ENCODE measurements at places on chromosomes 6 and 20.
A peak's percentile ranks its signal among the peaks of the same experiment; 100 is the strongest.

GRCh38 chr6:25465941-25466340 lies 186.1 kb upstream of the SCGN start:
- DNase-seq = no peak

DNA sequence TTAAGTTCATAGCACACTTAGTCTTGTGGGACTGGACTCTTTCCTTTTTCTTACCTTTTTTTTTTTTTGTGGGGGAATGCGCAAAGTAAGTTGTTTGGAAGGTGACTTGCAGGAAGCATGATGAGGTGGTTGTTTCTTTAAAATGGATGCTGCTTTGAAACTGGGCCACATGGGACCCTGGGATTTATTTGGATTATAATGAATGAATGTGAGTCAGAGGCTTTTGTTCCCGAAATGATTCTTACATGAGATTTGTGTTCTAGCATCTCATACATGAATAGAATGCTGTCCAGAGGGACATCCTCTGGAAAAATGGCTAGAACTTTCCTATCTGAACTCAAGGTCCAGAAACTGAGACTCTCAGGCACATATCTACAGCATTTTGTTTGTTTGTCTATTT lies 236.6 kb upstream of the RNF24 start:
- DNase-seq = no peak

DNA sequence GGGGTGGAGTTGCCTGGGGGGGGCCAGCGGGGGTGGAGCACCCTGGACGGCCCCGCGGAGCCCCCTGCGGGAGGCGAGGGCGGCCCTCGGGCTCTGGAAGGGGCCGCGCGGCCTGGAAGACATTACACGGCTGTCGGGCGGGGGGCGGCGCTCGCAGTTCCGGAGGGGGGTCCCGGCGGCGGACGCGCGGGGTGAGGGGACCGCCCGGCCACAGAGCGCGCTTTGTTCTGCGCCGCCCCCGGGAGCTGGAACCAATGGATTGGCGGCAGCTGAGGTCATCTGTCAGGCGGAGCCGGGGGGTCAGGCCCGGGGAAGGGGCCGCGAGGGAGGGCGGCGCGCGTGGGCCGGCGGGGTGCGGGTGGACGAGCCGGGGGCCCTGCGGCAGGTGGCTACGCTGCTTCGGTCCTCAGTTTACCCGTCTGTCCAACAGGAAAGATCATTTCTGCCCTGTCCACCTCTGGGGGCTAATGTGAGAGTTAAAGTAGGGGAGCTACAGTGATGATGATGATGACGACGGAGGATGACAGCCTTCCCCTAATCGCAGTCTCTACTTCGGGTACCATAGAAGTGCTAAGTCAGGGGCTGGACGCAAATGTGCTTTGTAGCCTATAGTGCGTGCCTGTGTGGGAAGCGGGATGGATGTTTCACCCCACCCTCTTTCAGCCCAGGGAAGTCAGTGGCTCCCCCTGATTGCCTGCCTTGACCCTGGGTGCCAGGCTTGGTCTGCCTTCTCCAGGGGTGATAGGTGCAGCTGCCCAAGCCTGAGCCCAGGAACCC lies 10.4 kb downstream of the SRXN1 start:
- DNase-seq = no peak

GRCh38 chr6:7542874-7543624 lies 1.6 kb downstream of the DSP start:
- peak; percentile 67 for DNase-seq

DNA sequence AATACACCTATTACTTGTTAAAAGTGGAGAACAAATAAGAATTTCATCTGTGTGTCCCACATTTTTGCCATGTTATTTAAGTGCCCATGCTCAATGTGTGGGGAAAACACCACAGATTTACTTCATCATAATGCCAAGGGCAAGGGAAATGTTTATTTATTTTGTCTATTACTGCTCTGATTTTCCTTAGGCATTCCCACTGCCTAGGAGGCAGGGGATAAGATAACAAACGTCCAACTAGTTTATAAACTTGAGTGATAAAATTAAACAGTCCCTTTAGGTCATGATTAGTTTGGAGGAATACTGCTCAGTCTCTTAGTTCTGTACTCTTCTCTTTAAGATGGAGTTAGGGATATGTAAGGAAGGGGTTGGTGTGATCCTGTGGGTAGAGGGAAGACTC lies 598.4 kb upstream of the MARCKS start:
- DNase-seq = no peak

GRCh38 chr6:149218471-149218870 lies 99.0 kb upstream of the TAB2 start:
- DNase-seq = no peak

DNA sequence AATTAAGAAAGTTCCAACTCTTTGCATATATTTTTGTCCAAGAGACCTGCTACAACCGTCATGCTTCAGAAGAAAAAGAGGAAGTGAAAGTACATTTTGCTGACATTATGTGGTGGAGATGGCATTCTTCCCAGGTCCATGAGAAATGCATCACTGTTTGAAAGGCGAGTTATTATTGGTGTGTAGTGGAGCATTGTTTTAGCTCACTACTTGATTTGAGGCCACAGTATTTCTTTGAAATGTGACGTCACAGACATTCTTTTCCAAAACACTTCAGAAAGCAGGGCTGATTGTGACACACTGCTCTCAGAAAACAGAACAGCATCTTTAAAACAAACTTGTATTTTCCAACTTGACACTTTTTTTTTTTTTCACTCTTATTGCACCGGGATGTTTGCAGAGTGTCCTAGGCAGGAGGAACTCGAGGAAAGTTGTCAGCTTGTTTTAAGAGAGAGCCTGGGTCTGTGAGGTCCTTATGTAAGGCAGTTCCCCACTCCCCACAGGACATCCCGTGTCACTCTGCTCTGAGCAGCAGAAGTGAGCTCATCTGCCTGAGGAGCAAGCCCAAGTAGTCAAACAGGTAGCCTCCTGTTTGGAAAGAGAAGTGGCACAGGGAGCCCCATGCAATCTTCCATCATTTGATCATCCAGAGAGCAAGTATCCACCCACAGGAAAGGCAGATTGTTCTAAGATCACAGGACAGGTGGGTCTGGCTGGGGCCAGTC lies 1.1 kb downstream of the SPTLC3 start:
- DNase-seq = peak; percentile 84

- peak; percentile 59 for DNase-seq
Observed at GRCh38 chr6:5260661-5261544, at the start of the genes FARS2 and LYRM4. TSS of gene FARS2 (plus strand) at chr6:5261513. TSS of gene LYRM4 (minus strand) at chr6:5260950. CDS start at chr6:5260733, 217 bp downstream.

GRCh38 chr6:166449036-166449435 lies 66.3 kb upstream of the MPC1 start:
- peak; percentile 55 for DNase-seq

- DNase-seq = no peak
Observed at GRCh38 chr20:63518946-63519667, 1.5 kb upstream of the PPDPF start.

- DNase-seq = peak; percentile 2
Observed at GRCh38 chr6:153872946-153873345, 166.1 kb upstream of the OPRM1 start.

DNA sequence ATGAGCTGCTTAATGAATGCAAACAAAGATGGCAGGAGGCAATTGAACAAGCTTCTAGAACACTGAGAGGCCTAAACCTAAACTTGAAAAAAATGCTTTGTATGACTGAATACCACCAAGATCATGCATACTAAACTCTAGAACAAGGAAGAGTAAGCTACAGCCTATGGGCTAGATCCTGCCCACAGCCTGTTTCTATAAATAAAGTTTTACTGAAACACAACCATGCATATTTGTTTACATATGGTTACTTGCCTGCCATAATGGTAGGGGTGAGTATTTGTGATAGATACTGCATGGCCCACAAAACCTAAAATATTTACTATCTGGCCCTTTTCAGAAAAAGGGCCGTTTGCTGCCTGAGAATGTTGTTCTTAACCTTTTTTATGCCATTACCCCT lies 37.0 kb downstream of the ZFP64 start:
- DNase-seq = no peak

- peak; percentile 95 for DNase-seq
Observed at GRCh38 chr6:11353921-11354389, 121.5 kb upstream of the NEDD9 start.

GRCh38 chr6:135002974-135003703 lies 51.5 kb downstream of the HBS1L start:
- DNase-seq = no peak

- DNase-seq = peak; percentile 42
Observed at GRCh38 chr6:150099546-150099945, 30.6 kb upstream of the ULBP3 start.

- peak; percentile 35 for DNase-seq
Observed at GRCh38 chr6:26273673-26274588, 91.1 kb upstream of the BTN3A2 start.

DNA sequence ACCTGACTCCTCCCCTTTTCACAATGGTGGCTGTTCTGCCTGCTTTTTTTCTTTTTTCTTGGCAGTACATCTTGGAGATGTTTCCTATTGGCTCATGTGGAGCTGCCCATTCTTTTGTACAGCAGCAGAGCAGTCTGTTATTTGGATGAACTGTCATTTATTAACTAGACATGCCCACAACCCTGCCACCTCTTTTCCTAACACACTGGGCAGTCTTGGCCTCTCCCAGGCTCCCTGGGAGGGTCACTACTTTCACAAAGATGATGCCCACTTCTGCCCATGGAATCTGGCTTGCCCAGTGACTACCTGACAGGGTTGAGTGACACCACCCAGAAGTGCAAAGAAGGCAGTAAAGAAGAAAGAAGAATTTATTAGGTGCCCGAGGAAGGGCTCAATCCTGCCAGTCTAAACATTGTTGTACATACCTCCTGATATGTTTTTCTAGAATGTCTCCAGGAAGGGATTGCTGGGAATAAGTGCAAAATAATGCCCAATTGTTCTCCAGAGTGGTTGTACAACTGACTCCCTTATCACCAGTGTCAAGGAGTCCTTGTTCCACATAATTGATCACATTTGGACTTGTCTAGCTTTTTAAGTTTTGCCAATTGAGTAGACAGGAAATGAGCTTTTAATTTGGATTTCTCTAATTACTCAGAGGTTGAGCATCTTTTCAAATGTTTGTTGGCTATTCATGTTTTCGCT lies 19.7 kb upstream of the SCRT2 start:
- DNase-seq = no peak

DNA sequence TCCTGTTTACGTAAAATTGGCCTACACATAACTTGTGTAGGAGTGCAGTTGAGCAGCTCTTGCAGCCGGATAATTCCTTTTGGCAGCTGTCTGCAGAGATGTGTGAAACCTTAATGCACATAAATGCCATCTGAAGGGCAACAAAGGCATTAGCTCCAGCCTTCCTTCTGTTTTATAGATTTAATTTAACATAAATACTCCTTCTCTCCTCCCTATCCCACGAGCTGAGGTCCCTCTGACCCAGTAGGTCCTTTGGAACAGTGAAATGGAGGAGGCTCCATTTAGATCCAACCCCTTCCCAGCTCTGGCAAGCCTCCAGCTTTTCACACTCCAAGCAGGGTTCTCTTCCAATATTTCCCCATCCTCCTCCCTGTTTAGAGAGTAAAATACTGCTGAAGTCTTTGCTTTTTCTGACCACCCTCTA lies 6.5 kb downstream of the PLEKHG1 start:
- DNase-seq = no peak

DNA sequence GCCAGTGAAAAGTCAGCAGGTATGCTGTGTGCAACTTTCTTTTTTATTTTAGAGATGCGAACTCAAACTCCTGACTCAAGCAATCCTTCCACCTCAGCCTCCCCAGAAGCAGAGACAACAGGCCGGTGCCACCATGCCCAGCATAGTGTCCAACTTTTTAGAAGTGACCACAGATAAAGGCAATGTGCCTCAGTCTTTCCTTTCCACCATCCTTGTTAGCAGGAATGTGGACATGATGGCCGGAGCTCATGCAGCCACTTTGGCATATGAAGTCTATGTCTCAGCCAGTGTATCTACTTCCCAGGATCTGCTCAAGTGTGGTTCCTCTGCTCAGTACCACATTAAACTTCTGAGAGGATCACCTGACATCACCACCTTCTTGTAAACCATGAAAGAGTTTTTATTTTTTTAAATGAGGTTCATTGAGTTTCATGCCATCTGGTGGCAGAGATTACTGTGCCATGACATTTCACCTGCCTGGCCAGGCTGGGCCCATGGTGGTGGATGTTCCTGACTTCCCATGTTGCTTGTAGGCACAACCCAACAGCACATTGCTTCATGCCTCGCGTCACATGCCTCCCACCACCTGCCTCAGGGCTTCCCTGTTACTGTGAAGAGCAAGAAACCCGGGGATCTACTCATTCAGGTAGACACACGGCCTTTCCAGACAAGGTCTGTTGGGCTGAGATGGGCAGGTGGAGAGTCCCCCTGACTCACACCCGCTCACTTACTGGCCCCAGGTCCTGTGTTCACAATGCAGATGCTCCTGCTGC lies 216.5 kb downstream of the LY86 start:
- peak; percentile 29 for DNase-seq

DNA sequence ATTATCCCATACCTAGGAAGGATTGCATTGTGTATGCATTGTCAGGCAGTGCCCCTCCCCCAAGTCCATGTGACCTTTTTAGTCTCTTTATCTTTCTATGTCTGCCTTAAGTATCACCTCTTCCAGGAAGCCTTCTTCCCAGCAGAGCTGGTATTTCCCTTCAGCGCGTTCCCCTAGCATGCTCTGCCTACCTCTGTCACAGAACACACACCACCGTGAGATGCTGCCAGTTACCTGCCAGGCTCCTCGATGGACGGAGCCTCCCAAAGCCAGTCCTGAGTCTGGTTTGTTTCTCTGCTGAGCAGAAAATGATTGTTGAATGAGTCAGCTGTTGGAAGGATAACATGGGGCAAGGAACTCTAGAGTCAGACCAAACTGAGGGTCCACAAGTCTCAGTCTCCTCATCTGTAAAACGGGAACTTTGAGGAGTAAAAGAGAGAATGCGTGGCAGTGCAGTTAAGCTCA lies 11.3 kb upstream of the ZNF335 start:
- DNase-seq = no peak

GRCh38 chr20:37389844-37390275 lies 43.9 kb downstream of the SRC start:
- no peak for DNase-seq

DNA sequence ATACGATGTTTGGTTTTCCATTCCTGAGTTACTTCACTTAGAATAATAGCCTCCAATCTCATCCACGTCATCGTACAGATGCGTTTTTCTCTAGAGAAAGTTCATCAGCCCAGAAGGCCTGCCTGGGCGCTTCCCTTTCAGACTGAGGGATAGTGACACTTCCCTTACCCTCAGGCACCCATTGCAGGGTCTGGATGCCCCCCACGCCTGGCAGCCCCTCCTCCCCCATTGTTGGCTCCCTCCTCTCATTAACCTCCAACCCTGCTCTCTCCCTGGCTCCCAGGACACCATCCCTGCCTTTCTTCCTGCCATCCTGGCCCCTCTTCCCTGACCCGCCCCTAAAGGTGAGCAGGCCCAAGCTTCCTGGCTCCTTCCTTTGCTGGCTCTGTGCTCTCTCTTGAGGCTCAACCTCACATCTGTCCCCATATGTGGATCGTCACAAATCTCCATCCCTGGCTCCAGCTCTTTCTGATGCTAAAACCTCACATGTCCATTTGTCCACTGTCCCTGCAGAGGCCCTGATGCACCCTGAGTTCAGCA lies 145.2 kb downstream of the SYCP2 start:
- DNase-seq = no peak

- DNase-seq = peak; percentile 7
Observed at GRCh38 chr20:62953839-62954703, 1.6 kb downstream of the SLC17A9 start.

GRCh38 chr6:37667050-37667814 lies 30.5 kb downstream of the MDGA1 start:
- no peak for DNase-seq

GRCh38 chr6:47452899-47453298 lies 24.7 kb upstream of the CD2AP start:
- DNase-seq = peak; percentile 39

GRCh38 chr6:169145991-169146501 lies 107.6 kb downstream of the THBS2 start:
- no peak for DNase-seq
